OCI-LY7 (cell line): ENCODE measurements at places on chromosomes 2 and 18. TPM values are rescaled to one million over a fixed set of nuclear protein-coding genes. Genes with fewer than 3 reads are reported as not detected.

The CRACDL gene
- 0.13 and 0.59 TPM in 2 replicates for total RNA-seq

The SLC9A2 gene
- not detected in 2 replicates for total RNA-seq

The UGT1A10 gene
- not detected in 2 replicates for total RNA-seq

The ABCG8 gene
- not detected in 2 replicates for total RNA-seq

The ANKRD23 gene
- 6.7 and 6.9 TPM in 2 replicates for total RNA-seq

The NPPC gene
- total RNA-seq = not detected in 2 replicates

The COL6A3 gene
- not detected in 2 replicates for total RNA-seq

The SP100 gene
- total RNA-seq = 54.5 and 63.3 TPM in 2 replicates

The MDH1B gene
- total RNA-seq = 0.19 and 0.37 TPM in 2 replicates

The NYAP2 gene
- not detected in 2 replicates for total RNA-seq

The MBP gene
- total RNA-seq = 25.2 and 28.9 TPM in 2 replicates

The CNTNAP5 gene
- not detected in 2 replicates for total RNA-seq
